Left kidney (tissue), 8 donors: ENCODE measurements at places on chromosomes 12 and 14.

DNA sequence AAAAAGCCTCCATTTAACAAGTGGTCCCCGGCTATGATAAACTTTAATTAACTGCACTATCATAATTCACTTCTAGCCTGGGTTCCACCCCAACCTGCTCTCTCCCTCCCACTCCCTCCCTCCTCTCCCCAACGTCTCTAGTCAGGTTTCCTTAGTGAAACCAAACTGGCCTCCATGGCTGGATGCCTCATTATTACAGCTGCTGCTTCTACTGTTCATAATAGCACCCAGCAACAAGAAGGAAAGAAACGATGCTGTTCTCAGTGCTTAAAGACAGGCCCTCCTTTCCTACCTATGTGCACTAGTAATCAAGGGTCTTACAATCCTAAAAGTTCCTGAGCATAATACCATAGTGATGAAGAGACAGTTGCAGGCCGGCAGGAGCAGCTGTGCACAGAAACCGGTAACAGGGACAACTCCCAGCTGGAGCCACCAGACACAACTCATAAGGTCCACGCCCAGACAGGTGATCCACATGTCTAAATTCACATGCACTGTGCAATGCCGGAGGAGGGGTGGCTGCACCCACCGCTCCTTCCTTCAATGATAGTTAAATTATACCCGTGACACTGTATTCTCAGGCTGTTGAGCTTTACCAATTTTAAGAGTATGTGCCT, 6.2 kb downstream of the IRF2BPL start:
- no peak for DNase-seq

- no peak for DNase-seq
These were observed 213.7 kb upstream of the NPAS3 start for GRCh38 chr14:32724867-32725471.

DNA sequence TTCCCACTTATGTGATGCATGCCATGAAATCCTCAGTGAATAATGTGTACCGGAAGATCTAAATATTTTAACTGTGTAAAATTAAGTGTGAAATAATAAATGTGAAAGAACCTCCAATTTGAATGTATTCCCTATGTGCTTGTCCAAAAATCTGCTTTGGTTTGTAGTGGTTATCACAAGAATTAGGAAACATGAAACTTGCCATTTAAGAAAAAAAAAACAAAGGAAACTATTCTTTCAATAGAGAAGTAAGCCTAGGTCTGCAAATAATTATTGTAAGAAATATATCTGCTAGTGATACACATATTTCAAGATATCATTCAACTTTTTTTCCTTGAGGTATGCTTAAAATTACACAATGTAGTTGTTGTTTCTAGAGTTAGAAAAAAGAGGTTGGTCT, 500.4 kb downstream of the SLC6A15 start:
- DNase-seq = no peak

DNA sequence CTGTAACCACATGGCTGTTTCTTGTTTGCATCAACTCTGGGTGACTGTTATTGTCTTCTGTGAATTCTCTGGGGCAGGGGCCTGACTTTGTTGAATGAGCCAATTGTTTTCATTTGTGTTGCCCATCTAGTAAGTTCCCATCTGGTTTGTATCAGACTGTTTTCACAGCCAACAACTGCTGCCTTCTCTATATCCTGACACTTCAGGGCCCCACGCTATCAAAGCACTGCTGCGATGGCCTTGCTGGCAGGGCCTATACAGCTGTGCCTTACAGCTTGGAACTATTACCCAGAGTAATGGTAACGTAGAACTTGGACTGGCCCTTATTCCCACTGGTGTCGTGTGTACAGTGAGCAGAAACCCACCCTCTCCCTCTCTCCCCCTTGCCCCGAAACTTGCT, 104.3 kb upstream of the DACT1 start:
- no peak for DNase-seq

DNA sequence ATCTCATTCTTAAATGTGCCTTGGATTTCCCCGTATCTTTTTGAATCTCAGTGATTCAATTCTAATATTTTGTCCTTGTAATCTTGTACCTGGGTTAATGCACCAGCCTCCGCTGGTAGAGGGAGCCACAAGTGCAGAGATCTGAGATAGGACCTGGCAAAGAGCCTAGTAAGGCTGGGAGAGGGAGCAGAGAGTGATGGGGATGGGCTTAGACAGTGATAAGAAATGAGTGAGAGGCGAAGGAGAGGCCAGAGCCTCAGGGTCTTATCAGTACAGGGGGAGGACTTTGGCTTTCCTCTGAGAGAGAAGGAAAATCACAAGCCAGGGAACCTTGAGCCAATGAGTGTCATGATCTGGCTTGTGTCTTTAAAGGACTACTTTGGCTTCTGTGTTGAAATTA, 30.5 kb upstream of the LMNTD1 start:
- no peak for DNase-seq

DNA sequence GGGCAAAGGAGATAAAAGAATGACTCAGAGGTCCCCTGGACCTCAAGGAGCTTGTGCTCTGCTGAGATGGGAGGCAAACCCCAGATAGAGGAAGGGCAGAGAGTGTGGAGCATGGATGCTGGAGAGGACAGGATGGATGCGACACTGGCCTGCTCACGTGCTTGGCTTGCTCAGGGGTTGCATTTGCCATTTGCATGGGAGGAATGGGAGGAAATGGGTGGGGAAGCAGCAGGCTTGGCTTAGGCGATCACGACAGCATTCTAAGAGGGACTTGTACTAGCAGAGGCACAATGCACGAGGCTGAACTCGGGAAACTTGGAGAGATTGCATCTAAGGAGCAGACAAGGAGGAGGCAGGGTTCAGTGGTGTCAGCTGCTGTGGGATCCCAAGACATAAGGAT, 19.8 kb downstream of the CD9 start:
- no peak for DNase-seq

GRCh38 chr12:81347404-81347803, 269.5 kb downstream of the ACSS3 start:
- no peak for DNase-seq

DNA sequence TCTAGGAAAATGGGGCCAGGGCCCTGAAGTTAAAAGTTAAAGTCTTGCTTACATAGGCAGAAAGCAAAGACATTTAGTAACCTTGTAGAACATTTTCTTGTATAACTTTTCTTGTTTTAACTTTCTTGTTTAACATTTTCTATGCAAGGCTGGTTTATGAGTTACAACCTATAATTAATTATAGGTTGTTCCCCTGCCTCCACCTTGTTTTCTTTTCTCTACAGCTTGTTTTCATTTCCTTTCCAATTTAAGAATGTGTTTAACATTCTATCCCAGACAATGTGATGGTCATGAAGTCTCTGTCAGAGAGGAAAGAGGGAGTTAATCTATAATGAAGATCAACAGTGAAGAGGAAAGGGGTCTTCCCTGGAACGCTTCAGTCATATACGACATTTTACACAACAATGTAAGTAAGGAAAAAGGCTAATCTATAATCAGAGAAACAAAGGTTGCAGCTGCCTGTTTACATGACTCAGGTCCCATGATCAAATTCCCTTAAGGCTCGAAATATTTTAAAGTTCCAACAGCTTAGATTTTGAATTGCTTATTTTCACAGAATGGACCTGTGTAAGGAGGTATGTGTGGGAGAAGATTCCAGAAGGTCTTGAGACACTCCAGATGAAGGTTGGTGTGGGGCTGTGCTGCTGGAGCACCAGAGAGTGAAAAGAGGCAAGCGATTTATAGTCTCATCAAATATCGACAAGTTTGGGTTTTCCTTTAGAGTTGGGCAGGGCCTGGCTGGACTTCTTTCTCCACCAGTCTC, 34.2 kb upstream of the TCL1B start:
- peak; percentile 46 for DNase-seq

- no peak for DNase-seq
These were observed 123.5 kb upstream of the NOS1 start for GRCh38 chr12:117484901-117485300.

- no peak for DNase-seq
These were observed 315 bp downstream of the ABCD2 start for GRCh38 chr12:39619316-39619659.

DNA sequence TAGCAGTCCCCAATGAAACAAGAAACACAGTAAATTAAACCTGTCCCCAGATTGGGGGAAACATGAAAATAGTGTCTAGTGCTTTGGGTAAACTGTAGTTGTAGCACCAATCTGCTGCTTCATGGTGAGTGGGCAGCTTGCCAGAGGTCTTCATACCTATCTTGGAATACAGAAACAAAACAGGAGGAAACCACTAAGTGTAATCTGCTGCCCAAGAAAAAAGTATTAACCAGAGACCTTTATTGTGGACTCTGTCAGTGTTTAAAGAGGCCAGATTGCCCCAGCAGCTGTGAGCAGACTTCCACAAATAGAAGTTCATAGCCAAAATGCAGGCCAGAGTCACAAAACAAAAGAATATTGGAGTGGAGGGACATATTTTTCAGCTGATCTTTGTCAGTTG, 2.3 kb downstream of the ISCU start:
- no peak for DNase-seq

DNA sequence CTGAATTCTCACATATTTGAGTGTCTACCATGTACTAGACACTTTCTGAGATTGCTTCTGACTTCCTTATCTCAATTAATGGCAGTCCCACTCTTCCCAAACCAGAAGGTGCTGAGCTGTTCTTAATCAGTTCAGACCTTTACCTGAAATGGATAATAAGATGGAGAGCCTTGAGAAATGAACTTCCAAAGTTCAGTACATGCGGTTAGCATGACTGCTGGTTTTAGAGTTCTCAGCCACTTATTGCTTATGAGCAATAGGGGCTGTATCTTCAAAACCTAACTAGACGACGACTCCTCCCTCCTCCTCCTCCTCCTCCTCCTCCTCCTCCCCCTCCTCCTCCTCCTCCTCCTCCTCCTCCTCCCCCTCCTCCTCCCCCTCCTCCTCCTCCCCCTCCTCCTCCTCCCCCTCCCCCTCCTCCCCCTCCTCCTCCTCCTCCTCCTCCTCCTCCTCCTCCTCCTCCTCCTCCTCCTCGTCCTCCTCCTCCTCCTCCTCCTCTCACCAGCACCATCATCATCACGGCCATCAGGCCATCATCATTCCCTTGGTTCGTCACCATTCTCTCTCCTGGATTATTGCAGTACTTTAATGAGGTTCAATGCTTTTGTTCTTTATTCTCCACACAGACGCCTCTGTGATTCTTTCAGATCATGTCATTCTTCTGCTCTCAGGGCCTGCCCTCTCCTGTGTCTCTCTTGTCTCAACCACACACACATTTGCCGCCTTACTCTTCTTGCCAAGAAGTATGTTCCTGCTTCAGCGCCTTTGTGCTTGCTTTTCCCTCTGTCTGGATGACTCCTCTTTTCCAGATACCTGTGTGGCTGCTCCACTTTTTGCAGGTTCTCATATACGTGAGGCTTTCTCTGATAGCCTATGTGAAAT, 2.7 kb downstream of the PCNX1 start:
- no peak for DNase-seq

GRCh38 chr14:37592482-37593408, 2.3 kb downstream of the FOXA1 start:
- DNase-seq = no peak

- DNase-seq = no peak
These were observed 320.5 kb downstream of the VRK1 start for GRCh38 chr14:97117693-97118092.

GRCh38 chr12:113980537-113981337, 14.6 kb upstream of the RBM19 start:
- peak; percentile 73 for DNase-seq

DNA sequence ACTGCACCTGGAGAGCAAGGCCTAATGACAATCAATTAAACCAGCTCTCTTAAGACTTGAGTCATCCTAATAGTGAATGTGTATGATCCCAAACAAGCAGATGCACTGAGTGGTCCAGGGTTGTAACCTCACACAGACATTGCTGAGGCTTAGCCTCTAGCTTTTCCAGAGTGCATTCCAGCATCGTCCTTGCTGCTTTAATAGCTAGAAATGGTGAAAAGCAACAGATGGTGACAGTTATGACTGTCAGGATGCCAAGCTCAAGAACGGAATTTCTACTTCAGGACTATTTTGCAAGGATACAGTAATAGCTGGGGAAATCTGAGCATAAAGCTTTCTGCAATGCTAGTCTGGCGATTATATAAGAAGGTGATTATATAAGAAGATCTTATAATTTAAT, 34.6 kb downstream of the PTPRR start:
- no peak for DNase-seq

GRCh38 chr14:59630288-59630963, 53.8 kb upstream of the CCDC175 start:
- DNase-seq = peak; percentile 13

- no peak for DNase-seq
These were observed 72.2 kb downstream of the DACT1 start for GRCh38 chr14:58709949-58710348.

- no peak for DNase-seq
These were observed 943 bp downstream of the TESPA1 start for GRCh38 chr12:54983536-54984101.

- DNase-seq = no peak
These were observed 180.3 kb downstream of the CALM1 start for GRCh38 chr14:90576981-90577660.
